NCI-H69 (cell line): ENCODE measurements at places on chromosomes 2 and 18.

DNA sequence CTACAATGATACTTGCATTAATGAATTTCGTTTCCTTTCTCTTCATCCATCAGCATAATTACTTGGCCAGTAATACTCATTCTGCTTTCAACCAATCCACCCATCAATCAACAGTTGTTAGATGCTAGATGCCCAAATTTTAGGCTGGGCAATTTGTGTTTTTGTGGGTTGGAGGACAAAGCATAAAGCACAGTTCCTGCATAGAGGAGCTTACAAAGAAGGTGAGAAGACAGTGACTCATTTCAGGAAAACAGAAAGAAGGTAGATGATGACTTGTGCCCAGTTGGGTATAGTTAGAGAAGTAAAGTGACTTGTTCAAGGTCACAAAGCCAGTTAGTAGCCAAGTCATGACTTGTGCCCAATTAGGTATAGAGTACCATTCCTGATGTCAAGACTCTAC, 1186.8 kb upstream of the CELF4 start:
- no peak for DNase-seq

GRCh38 chr2:209985874-209986273, 16.6 kb upstream of the RPE start:
- DNase-seq, result no peak

DNA sequence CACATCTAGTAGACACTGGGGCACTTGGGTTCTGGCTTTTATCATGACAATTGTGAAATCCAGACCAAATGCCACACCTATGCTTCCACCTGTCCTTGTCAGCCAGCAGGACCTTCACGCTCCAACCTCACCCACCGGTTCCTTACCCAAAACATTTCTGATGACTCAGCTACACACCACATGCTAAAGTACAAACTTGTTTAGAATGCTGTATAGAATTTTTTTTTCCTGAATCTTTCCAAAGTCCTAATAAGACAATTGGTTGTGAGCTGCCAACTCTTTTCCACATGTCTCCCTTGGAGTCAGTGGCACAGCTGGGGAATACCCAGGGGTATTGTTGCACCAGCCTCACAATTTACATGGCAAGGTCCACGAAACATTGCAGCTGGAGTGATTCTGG, 75.5 kb upstream of the LPIN2 start:
- no peak for DNase-seq

DNA sequence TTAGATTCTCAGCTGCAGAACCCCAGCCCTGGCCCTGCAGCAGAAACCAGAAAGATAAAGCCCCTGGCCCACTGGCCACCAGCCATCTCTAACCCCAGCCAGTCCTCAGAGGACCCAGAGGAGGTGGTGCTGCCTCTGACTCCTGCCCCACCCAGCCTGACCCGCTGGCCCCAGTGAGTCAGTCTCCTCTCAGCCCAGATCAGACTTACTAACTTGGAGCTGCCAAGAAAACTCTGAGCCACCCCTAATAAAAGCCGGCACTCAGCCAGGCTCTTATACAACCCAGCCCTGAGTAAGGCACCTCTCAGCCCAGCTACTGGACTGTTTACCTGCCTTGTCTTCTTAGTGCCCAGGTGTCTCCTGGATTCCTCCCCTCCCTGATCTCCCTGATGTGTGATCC, 2.0 kb downstream of the SLC14A2 start:
- DNase-seq, result no peak

- no peak for DNase-seq
These were observed 11.8 kb downstream of the RASGRP3 start for GRCh38 chr2:33488178-33488690.

DNA sequence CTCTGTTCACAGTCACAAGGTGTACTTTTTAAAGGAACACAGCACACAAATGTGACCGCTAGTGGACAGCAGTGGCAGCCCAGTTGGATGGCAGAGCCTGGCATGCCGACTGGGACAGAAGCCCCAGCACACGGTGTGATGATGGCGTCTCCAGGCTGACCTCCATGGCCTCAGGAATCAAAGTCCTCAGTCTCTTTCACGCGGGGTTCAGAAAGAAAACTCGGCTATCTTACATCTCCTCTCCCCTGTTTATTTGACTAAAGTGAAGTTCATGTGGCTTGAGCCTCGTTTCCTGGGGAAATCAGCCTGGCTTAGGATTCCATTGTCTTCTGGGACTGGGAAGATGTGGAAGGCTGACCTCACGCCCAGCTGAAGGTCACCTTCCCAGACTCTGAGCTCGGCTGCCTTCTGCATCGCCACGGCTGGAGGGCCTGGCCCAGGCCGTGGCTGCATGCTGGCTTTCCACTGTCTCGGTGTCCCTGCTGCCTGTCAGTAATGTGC, 56.1 kb downstream of the ASAP2 start:
- DNase-seq, result no peak
